ENCODE measurements at places on chromosomes 6 and 20.

DNA sequence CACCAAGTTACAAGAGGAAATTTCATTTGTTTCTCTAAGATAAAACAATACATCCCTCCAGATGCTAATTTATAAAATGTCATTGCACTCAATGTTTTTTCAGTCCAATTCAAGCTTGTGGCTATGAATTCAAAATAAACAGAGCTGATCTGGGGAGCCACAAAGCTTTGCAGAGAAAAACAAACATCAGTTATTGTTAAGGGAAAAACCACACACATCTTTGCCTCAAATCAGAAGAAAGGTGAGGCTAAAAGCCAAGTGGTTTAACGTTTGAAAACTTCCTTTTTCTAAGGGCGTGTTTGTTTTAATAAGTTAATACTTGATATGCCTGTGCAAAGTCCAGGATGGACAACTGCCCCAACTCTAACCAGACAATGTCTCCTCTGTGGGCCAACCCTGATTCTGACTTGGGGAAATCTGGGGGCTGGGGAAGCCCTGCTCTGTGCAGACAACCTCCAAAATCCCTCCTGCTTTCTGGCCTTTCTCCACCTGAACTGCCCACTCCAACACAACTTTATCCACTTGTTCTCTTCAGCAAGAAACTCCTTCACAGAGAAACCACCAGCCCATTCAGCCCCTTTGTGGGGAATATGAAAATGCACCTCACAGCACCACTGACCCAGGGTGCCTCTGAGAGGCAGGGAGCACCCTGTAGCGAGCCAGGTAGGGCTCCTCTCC is 44.6 kb upstream of the NT5E start:
- DNase-seq = no peak

- no peak for DNase-seq
Observed at GRCh38 chr6:131225127-131225526, 89.9 kb downstream of the AKAP7 start.

DNA sequence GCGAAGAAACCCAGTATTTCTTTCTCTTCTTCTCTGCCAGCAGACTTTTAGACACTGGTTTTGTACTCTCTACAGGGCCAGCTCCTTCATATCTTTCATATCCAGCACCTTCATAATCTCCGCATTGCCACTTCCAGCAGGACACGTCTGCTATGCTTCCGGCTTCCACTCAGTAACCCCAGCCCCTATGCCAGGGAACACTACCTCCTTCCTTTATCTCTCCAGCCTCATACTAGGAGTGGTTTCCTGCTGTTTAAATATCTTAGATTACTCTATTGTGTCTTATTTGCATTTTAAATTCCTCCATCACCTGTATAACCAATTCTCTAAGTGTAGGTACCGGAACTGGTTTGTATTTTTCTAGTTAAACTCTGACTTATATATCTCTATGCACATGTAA is 667.8 kb upstream of the ID4 start:
- no peak for DNase-seq

DNA sequence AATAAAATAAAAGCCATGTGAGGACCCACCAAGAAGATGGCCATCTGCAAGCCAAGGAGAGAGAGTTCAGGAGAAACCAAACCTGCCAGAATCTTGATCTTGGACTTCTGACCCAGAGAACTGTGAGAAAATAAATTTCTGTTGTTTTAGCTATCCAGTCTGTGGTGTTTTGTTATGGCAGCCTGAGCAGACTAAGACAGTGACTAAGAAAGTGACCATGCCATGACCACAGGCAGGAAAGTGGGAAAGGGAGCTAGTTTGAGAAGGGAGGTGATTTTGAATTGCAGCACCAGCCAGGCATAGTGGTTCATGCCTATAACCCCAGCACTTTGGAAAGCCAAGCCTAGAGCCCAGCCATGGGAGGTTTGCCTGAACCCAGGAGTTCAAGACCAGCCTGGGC is 21.9 kb upstream of the C6orf62 start:
- no peak for DNase-seq

- DNase-seq = no peak
Observed at GRCh38 chr20:33450867-33451266, 7.3 kb upstream of the SNTA1 start.

GRCh38 chr6:17758119-17758518 is 51.4 kb upstream of the NUP153 start:
- DNase-seq = no peak
